Left ventricle myocardium superior (tissue), 1 donor: ENCODE measurements at places on chromosomes 5 and 9.

- peak; percentile 96 for DNase-seq
Measured at GRCh38 chr5:82277987-82278710, at the start of gene RPS23. RPS23 (minus strand) TSS chr5:82278354; CDS start chr5:82278323, 31 bp downstream.

GRCh38 chr9:88932766-88933165 is 58.5 kb upstream of the S1PR3 start:
- DNase-seq = no peak

DNA sequence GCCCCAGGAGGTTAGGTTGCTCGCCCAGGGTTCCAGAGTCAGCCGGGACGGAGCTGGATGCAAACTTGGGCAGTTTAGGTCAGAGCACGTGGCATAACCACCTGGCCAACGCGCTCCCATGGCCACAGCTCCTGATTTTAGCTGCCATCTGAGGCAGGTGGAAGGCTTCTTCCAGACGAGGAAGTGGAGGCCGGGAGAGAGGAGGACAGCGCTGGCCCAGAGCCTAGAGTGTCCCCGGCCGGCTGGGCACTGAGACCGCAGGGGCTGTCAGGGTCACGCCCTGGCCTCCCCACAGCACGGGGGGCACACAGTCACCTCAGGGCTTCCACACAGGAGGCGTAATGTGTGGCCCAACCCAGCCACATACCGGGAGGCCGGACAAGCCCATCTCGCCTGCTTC is 16.1 kb upstream of the PHYKPL start:
- no peak for DNase-seq

GRCh38 chr9:126093771-126094170 is 232.9 kb upstream of the MVB12B start:
- DNase-seq = no peak

- no peak for DNase-seq
Measured at GRCh38 chr5:21212026-21212425, 1224.0 kb upstream of the CDH18 start.

GRCh38 chr5:181221792-181222629 is 1.1 kb upstream of the TRIM41 start:
- peak; percentile 93 for DNase-seq

GRCh38 chr9:17580119-17580518 is 1.3 kb downstream of the SH3GL2 start:
- no peak for DNase-seq

- no peak for DNase-seq
Measured at GRCh38 chr9:78319197-78320029, 22.5 kb downstream of the PSAT1 start.

GRCh38 chr9:96725576-96725975 is 52.3 kb downstream of the ZNF510 start:
- DNase-seq = no peak

DNA sequence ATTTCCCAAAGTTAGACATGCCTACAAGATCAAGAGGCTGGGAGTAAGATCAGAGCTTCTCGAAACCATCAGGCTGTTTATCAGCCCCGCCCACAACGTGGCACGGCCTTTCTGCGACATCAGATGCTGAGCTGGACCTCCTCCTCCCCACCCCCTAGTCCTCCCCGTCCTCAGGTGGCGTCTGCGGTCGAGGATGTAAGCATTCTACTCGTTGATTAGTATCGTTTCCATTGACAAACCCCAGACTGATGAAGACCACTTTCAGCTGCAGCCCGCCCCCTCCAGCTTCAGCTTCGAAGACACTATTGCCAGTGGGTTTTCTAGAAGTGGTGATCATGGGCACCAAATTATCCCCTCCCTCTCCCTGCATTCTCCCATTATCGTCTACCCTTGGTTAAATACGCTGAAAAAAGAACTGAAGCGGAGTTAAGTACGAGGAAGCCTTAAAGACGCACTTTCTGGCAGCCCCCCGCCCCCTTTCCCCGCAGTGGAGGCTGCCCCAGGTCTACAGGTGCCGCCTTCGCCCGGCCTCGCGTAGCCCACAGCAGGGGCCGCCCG is 1.1 kb downstream of the PPIC start:
- DNase-seq = peak; percentile 59

DNA sequence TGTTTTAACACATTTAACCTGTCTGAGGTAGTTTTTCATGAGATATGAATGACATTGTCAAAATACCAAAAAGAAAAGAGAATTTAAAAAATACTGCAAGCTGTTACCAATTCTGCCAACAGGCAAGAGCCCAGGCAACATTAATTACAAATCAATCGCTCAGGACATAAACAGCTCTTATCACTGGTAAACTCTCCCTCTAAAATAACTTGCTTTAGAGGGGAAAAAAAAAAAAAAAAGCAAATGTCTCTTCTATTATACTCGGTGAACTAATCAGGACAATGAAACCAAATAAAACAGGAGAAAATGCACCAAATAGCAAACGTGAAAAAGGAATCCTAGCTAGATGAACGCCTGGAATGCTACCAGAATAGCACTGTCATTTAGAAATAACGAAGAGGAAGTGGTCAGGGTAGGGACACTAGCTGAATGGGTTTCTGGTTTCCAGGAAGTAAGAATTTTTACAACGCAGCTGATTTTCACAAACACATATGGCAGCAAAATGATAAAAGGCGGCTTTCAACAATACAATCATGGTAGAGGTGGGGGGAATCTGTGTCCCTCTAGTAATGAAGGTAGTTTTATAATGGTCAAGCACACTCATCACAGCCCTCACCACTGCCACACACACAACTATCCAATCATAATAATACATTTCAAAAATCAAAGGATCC is 94.9 kb downstream of the DENND1A start:
- no peak for DNase-seq

DNA sequence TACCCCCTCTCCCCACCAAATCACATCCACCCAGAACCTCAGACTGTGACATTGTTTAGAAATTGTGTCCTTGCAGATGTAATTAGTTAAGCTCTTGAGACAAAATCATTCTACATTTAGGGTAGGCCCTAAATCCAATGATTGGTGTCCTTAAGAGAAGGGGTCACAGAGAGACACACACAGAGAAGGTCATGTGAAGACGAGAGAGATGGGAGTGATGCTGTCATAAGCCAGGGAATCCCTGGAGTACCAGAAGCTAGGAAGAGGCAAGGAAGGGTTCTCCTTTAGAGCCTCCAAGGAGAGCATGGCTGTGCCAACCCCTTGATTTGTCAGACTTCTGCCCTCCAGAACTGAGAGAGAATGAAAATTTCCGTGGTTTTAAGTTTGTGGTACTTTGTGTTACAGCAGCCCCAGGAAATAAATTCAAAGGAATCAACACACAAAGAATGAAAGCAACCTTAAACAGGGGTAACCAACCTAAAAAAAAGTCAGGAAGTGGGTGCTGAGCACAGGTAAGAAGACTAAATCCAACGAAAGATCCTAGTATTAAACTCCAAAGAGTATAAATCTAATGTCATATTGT is 33.6 kb downstream of the TIMD4 start:
- no peak for DNase-seq

DNA sequence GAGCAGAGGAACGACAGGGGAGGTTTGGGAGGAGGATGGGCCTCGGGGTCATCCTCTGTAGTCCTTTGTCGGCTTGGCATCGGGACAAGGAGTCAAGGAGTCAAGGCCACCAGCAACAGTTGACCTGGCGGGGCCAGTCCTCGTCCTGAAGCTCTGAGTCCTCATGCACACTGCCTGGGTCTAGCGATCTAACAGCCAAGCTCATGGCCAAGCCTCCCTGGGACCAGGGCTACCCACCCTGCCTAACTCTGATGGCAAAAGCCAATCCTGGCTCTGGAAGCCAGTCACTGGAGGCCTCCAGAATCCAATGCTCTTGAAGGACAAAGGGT is 49.8 kb downstream of the CAMK2A start:
- DNase-seq = no peak

DNA sequence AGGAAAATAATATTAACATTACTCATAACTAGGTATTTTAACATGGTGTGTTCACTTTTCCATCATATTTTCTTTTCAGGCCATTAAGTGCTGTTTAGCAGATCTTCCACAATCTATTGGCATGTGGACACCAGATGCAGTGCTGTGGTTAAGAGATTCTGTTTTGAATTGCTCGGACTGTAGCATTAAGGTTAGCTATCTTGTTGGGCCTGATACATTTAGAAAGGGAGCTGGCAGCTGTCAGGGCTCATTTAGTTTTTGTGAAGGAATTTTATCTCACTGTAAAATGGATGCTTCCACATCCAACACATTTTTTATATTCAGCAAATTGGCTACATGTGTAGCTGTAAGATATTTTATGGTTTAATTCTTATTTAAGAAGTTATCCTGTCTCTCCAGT is 20.7 kb upstream of the TMOD1 start:
- no peak for DNase-seq

DNA sequence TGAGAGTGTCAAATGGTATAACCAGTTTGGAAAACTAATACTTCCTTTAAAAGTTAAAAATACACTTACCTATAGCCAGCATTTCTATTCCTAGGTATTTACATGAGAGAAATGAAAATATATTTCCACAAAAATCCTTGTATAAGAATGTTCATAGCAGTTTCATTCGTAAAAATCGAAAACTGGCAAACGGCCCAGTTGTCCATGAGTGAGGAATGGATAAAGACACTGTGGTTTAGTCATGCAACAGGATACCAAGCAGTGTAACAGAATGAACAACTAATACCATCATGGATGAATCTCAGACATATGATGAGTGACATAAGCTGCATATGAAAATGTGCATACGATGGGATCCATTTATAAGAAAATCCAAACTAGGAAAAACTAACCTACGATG is 136.7 kb downstream of the MACROH2A1 start:
- DNase-seq = no peak

- no peak for DNase-seq
Measured at GRCh38 chr5:164220522-164220921, 715.1 kb downstream of the MAT2B start.

- no peak for DNase-seq
Measured at GRCh38 chr5:8508231-8508630, 639.3 kb downstream of the MTRR start.

- DNase-seq = no peak
Measured at GRCh38 chr5:14286007-14286406, 142.9 kb downstream of the TRIO start.

GRCh38 chr9:37503736-37504135 is 18.0 kb downstream of the POLR1E start:
- no peak for DNase-seq

- DNase-seq = no peak
Measured at GRCh38 chr5:97764700-97765099, 581.7 kb upstream of the RIOK2 start.

- DNase-seq = no peak
Measured at GRCh38 chr5:10527281-10527950, 36.5 kb upstream of the ANKRD33B start.

GRCh38 chr9:101618698-101619097 is 23.9 kb upstream of the PPP3R2 start:
- DNase-seq = no peak

DNA sequence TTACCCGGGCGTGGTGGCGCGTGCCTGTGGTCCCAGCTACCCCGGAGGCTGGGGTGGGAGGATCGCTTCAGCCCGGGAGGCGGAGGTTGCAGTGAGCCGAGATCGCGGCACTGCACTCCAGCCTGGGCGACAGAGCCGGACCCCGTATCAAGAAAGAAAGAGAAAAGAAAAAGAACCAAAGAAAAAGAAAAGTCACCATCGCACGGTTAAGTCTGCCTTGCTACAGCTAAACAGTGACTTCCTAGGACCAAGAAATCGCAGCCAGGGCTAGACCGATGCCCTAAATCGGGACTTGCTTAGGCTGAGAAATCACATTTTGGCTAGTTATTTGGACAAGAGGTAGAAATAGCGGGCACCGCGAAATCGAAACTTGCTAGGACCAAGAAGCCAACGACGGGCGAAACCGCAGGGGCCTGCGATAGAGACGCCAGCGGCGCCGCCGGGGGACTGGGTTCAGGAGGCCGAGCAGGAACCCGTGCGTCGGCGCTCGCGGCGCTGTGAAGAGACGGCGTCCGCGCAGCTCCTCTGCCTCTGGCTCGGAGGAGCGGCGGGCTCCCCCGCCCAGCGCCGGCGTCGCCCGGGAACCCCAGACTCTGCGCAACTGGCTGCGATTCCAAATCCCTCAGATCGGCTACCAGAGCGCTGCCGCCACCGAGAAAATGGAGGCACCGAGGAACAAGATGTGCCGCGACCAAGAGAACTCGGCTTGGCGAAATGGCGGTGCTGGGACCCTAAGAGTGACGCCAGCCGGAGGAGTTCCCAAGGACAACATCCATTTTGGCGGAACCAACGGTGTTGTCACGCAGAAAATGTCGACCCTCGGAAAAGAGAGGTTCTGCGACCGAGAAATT is 26.1 kb upstream of the ANXA2R start:
- peak; percentile 87 for DNase-seq

- no peak for DNase-seq
Measured at GRCh38 chr5:98982880-98983279, 54.1 kb upstream of the CHD1 start.

GRCh38 chr5:159669559-159669958 is 246.7 kb upstream of the ADRA1B start:
- no peak for DNase-seq

DNA sequence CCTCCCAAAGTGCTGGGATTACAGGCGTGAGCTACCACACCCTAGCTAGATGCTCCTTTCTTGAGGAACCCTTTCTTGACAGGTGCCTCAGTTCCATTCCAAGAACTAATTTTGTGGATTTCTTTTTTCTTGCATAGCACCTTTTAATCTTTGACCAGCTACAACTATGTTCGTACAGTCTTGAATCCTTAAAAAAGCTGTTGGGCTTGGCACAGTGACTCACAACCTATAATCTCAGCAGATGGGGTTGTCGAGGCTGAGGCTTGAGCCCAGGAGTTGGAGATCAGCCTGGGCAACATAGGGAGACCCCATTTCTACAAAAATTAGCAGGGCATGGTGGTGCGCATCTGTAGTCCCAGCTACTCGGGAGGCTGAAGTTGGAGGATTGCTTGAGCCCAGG is 1.3 kb upstream of the ZER1 start:
- DNase-seq = no peak

DNA sequence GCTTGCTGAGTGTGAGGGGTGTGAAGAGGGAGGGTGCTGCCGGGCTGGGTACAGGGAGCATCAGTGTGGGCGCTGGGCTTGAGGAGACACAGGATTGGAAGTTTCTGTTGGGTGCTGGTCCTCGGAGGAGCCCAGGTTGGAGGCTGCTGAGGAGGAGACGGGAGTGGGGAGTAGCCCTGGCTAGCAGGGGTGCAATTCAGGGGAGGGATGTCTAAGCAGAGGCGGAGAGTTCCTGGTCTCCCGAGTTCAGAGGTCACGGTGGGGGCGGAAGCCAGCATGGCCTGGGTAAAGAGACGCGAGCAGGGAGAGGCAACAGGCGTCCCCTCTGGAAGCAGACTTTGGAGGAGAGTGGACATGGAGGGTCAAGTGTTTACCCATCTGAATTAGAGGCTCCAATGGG is 62.7 kb upstream of the CACNA1B start:
- DNase-seq = no peak
